ENCODE measurements at places on chromosomes 11 and 22. TPM values are rescaled to one million over a fixed set of nuclear protein-coding genes. Genes with fewer than 3 reads are reported as not detected.

DNA sequence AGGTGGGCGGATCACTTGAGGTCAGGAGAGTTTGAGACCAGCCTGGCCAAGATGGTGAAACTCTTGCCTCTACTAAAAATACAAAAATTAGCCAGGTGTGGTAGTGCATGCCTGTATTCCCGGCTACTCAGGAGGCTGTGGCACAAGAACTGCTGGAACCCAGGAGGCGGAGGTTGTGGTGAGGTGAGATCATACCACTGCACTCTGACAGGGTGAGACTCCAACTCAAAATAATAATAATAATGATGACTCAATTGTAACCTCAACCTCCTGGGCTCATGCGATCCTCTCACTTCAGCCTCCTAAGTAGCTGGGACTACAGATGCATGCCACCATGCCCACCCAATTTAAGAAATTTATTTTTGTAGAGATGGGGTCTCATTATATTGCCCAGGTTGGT is 15.6 kb upstream of the CHRNA10 start:
- no peak for DNase-seq

DNA sequence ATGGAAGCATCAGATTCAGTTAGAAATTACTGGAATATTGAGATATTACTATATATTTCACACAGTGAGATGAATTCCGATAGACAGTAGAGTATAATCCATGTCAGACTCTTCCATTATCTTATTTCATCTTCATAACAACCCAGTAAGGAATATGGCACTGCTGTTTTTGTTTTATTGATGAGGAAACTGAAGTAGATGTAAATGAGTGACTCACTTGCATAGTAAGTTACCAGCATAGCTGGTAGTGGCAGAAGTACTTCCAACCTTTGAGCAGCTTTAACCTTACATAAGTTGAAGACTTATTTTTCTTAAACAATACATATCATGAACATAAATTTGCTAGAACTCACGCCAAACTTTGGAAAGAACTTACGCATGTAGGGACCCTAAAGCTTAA is 54.9 kb upstream of the SLC22A25 start:
- DNase-seq, result no peak

- no peak for DNase-seq
Observed at GRCh38 chr11:61958590-61958989, 8.4 kb downstream of the BEST1 start.

GRCh38 chr11:82814379-82814778 is 80.7 kb upstream of the FAM181B start:
- DNase-seq, result no peak

DNA sequence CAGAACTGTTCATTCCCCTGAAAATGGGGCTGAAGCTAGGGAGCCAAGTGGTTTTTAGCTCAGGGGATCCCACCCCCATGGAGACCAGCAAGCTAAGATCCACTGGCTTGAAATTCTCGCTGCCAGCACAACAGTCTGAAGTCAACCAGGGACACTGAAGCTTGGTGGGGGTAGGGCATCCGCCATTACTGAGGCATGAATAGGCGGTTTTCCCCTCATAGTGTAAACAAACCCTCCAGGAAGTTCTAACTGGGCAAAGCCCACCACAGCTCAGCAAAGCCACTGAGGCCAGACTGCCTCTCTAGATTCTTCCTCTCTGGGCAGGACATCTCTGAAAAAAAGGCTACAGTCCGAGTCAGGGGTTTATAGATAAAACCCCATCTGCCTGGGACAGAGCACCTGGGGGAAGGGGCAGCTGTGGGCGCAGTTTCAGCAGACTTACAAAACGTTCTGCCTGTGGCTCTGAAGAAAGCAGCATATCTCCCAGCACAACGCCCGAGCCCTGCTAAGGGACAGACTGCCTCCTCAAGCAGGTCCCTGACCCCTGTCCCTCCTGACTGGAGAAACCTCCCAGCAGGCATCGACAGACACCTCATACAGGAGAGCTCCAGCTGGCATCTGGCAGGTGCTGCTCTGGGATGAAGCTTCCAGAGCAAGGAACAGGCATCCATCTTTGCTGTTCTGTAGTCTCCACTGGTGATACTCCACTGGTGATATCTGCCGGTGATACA is 32.7 kb downstream of the GAB4 start:
- DNase-seq, result no peak

GRCh38 chr22:27748349-27748748 is 53.2 kb downstream of the MN1 start:
- DNase-seq, result no peak

DNA sequence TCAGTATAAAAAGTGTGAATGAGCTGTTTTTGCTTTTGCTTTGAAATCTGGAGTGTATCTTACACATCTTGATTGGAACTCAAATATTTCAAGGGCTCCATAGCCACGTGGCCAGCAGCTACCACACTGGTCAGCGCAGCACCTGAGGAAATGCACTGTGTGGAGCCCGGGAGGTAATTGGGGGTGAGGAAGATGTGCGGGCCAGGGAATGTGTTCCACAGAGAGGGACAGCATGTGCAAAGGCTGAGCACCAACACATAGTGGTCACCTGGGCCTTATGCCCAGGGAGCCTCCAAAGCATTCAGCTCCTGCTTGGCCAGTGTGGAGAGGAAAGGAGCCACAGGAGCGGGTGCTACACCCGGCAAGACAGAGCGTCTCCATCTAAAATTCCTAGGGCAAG is 20.8 kb downstream of the RELT start:
- no peak for DNase-seq

DNA sequence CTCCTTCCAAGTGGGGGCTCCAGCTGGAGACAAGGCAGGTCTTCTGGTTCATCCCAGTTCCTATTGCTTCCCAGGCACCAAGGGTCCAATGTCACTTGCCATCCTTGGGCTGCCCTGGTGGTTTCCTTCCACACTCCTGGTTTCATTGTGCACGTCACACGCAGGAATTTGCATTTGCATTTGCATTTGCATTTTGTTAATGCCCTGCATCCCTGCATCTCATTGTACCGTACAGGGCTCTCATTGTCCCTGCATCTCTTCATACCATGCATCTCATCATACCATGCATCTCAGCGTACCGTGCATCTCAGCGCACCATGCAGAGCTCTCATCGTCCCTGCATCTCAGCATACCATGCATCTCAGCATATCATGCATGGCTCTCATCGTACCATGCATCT is 112.2 kb upstream of the SYT13 start:
- DNase-seq, result no peak

GRCh38 chr11:115317277-115318185 is 186.7 kb downstream of the CADM1 start:
- no peak for DNase-seq

- DNase-seq, result no peak
Observed at GRCh38 chr11:10490398-10491241, 35.6 kb downstream of the AMPD3 start.

The PGR gene
- total RNA-seq, result not detected

The SLC22A9 gene
- not detected for total RNA-seq

The UPK3A gene
- not detected for total RNA-seq

The POU2AF3 gene
- total RNA-seq, result not detected

The C11orf21 gene
- total RNA-seq, result 66.4 TPM

The TPBGL gene
- total RNA-seq, result not detected

All from activated CD4-positive, alpha-beta T cell treated with anti-CD3 and anti-CD28 coated beads, Interleukin-2, amount 10 ng/mL, durations not matched to agents 7 days and 5 days (primary cell).